ENCODE measurements at places on chromosomes 5 and 9.

DNA sequence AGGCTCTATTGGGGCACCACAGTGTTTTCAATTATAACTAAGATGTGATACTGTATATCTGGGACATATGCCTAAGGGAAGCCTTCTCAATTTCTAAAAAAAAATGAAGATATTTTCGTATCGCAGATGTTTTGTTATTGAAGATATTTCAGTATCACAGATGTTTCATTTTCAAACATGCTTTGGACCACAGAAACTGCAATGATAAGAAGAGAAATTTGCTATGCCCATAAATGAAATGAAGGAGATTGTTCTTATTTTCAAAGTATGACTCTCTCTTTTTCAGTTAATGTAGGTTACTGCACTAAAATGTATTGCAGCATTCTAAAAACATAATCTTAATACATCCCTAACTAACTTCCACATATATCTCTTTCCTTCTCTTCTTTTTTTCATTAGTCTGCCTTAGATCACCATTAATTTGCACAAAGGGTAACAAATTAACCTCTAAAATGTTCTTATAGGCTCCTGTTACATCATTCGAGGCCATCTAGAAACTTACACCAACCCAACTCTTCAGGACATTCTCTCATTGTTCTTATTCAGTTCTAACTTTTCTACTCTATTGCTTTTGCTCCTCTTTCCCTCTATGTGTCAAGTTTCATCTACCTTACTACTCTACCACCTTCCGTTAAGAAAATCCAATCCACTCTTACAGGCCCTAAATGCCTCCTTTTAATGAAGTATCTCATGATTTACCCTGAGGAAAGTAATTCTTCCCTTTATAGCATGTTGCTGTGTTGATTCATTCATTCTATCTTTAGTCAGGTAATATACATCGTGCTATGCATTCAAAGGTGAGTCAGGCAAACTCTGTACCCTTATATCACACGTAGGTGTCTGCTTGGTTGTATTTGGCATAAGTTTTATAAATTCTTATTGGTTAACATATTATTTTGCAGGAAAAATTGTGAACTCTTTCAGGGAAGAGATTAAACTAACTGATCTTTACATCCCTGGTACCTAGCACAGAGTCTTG, 70.5 kb downstream of the ST8SIA4 start:
- no peak for DNase-seq

DNA sequence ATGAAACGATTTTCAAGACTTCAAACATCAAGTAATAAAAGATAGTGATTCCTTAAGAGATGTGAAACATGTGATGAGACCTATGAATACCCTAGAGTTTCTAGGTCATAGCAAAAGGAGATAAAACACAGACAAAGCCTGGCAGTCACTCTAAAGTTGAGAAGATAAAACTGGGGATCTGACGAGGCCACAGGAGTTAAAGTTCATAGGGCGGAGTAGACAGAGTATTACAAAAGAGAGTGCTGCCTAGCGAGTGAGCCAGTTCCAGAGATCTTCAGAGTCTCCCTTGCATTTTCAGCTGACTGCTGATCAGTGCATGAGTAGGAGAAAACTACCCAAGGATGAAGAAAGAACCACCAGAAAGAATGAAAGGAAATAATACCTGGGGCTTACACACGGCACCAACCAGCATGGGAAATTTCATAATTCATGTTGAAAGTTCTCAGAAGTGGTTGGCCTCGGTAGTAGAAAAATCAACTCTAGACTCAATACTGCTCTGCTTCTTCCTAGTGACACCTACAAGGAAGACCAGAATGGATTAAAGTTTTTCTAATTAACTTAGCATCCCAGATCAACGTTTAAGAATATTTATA, 30.4 kb downstream of the FBXO4 start:
- no peak for DNase-seq

GRCh38 chr9:114604989-114605388, 6.1 kb upstream of the TMEM268 start:
- DNase-seq, result no peak

- no peak for DNase-seq
These were observed 274.8 kb upstream of the ADRA1B start for GRCh38 chr5:159641371-159642039.

- DNase-seq, result peak; percentile 68
These were observed 15.6 kb upstream of the PRKAA1 start for GRCh38 chr5:40813698-40814281.

DNA sequence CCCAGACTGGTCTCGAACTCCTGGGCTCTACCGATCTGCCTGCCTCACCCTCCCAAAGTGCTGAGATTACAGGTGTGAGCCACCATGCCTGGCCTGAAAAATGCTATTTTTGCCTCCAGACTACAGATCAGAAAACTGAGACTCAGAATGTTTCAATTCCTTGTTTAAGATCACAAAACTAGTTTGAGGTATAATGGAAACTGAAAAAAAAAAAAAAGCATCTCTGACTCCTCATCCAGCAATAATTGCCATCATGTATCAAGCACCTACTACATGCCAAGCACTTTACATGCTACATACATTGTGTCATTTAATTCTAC, 35.6 kb downstream of the PLAC8L1 start:
- DNase-seq, result no peak
